ENCODE measurements at places on chromosomes 16 and 17. TPM values are rescaled to one million over a fixed set of nuclear protein-coding genes. Genes with fewer than 3 reads are reported as not detected.

- no peak overlapping the region for H3K27ac ChIP-seq
- no peaks in the 10 kb centered on the region for H3K36me3 ChIP-seq
Measured at GRCh38 chr17:10062691-10063385, 135.6 kb downstream of the GAS7 start.

DNA sequence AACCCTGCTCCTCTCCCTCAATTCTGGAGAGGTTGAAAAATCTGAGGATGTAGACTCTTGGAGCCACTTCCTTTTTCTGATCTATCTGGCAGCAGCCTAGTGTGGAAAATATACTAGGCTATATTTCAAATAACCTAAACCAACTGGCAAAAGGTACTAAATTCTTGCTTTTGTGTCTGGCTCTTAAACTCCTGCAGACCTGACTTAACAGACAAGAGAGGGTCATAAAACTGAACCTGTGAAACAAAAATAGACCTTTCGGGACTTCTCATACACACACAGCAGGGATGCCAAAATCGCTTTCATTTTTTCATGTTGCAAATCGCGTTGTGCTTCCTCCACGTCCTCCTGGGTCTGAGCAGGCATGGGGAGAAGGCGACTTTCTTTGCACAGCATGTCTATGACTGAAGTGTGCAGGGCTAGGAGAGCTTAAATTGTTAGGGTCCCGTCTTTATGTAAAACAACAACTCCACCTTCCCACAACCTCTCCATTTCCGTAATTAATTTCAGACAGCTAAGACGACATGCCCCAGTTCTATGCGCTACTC is 520.7 kb upstream of the PSMD7 start:
- H3K27ac ChIP-seq = no peak overlapping the region
- no peak overlapping the region for H3K4me3 ChIP-seq
- H3K4me1 ChIP-seq = no peaks in the 10 kb centered on the region
- H3K36me3 ChIP-seq = no peaks in the 10 kb centered on the region

DNA sequence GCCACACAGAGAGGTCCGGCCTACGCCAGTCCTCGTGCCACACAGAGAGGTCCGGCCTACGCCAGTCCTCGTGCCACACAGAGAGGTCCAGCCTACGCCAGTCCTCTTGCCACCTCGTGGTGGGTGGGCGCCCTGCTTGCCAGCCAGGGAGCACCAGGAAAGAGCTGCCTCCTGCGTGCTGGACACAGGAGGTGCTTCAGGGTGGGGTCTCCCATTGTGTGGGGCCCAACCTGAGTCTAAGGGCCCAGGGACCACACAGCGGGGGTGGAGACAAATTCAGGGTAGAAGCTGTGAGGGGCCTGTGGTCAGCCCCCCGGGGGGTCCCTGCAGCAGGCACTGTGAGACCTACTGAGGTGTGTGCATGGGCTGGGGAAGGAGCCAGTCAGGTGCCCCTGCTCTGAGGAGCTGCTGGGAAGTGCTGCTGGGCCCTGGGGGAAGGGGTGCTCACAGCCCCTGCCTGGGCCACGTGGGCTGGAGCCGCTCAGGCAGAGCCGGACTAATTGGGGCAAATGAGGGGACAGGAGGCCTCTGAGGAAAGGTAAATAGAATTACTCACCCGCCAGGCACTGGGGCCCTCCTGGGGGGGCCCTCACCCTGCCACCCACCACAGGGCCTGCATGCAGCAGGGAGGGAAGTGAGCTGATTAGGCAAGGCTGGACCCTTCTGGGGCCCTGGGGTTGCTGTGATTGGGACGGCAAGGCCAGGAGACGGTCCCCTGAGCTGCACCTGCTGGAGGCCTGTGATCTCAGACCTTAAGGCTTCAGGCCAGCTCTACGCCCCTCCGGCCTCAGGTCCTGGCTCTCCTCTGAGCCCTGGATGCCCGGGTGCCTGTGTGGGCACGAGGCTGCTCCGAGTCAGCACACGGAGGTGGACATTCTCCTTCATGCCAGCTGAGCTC is 11.0 kb downstream of the GCGR start:
- H3K27ac ChIP-seq = no peak overlapping the region
- no peak for DNase-seq
- peaks cover 4% of the 10 kb centered on the region for H3K4me1 ChIP-seq
- H3K4me3 ChIP-seq = no peak overlapping the region
- no peaks in the 10 kb centered on the region for H3K36me3 ChIP-seq

DNA sequence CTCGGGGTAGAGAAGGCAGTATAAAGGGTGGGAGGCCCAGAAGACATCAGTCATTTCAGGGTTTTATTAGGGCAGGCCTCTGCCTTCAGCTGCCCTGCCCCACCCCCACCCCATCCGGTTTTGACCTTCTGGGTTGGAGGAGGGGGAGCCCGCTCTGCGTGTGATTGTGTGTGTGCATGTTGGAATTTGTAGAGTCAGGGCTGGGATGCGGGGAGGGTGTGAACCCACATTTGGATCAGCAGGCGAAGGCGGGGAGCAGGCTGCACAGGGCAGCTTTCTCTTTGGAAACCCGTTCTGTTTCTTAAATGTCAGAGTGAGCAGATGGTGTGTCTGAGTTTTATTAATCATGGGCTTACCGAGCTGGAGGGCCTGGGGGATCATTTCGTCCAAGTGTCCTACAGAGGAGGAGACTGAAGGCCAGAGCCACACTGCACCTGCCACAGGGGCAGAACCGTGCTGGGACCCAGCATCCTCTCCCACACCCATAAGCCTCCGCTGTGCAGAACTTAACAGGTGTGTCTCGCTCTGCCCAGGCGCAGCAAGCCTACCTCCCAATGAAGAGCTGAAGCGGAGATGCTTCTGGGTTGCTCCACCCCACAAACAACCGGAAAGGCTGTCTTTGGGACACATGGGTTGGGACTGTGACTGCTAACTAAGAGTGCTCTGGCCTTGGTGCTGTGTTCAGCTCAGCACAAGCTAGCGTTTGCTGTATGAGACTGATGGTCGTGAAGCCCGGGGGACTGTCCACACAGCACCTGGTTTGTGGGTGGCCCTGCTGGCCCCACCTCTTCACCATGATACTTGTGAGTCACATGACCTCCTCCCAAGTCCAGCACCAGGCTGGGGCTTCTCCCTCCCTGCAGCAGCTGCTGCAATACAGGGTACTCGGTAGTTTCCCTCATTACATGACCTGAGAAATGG is 70.9 kb upstream of the GSE1 start:
- peaks cover 6% of the 10 kb centered on the region for H3K4me1 ChIP-seq
- no peak overlapping the region for H3K27ac ChIP-seq
- no peaks in the 10 kb centered on the region for H3K27me3 ChIP-seq

DNA sequence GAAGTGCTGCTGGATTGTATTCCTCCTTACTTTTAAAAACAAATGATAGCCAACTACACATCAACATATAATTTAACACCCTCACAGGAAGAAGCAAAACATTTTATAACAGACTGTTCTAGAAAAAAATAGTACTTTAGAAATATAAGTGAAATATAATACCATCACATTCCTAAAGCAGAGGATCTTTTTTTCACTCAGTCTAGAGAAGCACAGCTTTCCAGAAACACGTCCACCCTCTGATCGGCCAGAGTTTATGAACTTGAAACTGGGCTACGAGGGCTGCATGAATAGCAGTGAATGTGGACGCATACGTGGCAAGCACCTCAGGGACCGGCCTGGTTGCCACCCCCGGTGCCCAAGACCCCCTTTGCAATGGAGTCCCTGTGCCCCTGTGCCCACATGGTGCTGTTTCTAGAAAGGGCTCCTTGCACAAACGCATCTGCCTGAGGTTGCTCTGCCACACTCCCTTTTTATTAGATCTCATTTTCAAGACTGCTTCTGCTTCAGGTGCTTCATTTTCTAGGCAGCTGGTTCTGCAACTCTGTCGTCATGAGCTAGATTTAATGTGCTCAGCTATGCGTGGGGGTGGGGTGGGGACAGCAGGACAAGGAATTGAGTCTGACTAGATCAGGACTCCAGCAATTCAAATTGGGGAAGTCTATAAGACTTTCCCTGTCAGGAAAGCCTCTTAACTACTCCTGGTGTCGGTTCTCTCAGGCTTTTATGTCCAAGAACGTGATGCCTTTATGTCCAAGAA is 29.1 kb upstream of the ERN1 start:
- H3K27ac ChIP-seq = no peak overlapping the region
- H3K4me3 ChIP-seq = no peak overlapping the region
- no peaks in the 10 kb centered on the region for H3K27me3 ChIP-seq
- no peak for DNase-seq
- no peaks in the 10 kb centered on the region for H3K36me3 ChIP-seq
- H3K4me1 ChIP-seq = no peaks in the 10 kb centered on the region

DNA sequence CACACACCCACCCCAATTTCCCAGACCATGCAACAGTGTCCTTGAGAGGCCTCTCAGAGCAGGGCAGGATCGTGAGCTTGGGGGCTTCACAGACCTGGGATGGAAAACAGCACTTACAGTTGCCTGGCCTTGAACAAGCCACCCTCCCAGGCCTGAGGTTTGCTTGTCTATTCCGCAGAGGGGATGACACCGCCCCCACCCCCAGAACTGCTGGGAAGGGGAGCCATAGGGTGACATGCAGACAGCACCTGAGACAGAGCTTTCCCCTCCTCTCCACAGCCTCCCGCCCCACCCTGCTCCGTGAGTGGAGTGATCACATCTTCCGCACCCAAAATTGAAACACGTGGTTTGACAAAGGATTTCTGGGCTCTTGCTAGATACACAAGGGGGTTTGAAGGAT is 131.5 kb upstream of the TNRC6C start:
- H3K4me3 ChIP-seq = no peak overlapping the region
- H3K4me1 ChIP-seq = no peaks in the 10 kb centered on the region
- no peak for DNase-seq

- no peak overlapping the region for H3K27ac ChIP-seq
- peaks cover under 1% of the 10 kb centered on the region for H3K4me1 ChIP-seq
- no peak overlapping the region for H3K4me3 ChIP-seq
Measured at GRCh38 chr16:734208-734980, 6.4 kb downstream of the CIAO3 start.

DNA sequence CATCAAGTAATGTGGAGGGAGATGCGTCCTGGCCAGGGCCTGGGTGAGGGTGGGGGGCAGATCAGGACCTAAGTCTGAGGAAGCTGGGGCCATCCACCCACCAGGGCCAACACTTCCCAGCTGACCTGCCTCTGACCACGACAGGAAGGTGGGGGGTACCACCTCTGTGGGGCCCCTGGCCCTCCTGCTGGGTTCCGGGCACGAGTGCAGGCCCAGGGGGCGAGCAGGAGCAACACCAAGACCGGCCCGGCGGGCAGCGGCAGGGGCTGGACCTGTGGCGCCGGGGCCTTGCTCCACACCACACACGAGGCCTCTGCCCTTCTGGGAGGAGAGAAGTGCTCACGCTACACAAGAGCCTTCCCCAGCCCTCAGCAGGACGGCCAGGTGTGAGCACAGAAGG is 13.3 kb downstream of the PDIA2 start:
- no peak for DNase-seq
- no peaks in the 10 kb centered on the region for H3K27me3 ChIP-seq
- H3K36me3 ChIP-seq = no peaks in the 10 kb centered on the region
- no peak overlapping the region for H3K27ac ChIP-seq

DNA sequence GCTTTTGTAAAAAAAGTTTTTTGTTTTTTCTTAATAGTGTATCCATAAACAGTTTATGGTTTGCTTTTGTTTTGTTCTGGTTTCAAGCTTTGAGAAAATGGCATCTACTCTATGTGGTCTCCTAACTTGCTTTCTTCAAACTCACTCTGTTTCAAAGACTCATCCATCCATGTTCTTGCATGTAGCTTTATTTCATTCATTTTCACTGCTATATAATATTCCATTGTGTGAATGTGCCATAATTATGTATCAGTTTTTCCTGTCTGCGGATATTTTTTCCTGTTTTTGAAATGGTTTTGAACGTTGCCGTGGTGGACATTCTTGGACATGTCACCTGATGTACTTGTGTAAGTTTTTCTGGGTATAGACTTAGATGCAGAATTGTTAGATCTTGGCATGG is 39.1 kb downstream of the MGAT5B start:
- no peaks in the 10 kb centered on the region for H3K27me3 ChIP-seq
- no peak overlapping the region for H3K4me3 ChIP-seq
- H3K4me1 ChIP-seq = no peaks in the 10 kb centered on the region
- no peaks in the 10 kb centered on the region for H3K36me3 ChIP-seq

DNA sequence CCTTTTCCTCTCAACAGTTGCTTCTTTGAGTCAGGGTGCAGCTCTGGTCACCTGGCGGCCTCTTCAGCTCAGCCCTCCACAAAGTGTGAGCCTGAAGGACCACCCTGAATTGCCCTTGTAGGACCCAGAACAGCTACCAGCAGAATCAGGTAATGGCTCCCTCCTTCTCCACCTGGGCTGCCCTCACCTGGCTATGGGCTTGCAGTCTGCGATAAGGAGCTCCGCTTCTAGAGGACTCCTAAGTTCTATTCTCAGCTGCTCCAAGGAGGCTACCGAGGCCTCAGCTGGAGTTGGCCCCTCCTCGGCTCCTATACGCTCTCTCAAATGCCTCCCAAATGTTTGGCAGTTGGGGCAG is 13.4 kb downstream of the SMIM5 start:
- DNase-seq = no peak
- H3K4me1 ChIP-seq = peaks cover 5% of the 10 kb centered on the region
- no peak overlapping the region for H3K4me3 ChIP-seq
- no peaks in the 10 kb centered on the region for H3K27me3 ChIP-seq
- H3K27ac ChIP-seq = no peak overlapping the region

- no peaks in the 10 kb centered on the region for H3K27me3 ChIP-seq
- no peaks in the 10 kb centered on the region for H3K36me3 ChIP-seq
- no peak overlapping the region for H3K4me3 ChIP-seq
- H3K4me1 ChIP-seq = no peaks in the 10 kb centered on the region
Measured at GRCh38 chr17:51739245-51739886, 419.1 kb downstream of the CA10 start.

DNA sequence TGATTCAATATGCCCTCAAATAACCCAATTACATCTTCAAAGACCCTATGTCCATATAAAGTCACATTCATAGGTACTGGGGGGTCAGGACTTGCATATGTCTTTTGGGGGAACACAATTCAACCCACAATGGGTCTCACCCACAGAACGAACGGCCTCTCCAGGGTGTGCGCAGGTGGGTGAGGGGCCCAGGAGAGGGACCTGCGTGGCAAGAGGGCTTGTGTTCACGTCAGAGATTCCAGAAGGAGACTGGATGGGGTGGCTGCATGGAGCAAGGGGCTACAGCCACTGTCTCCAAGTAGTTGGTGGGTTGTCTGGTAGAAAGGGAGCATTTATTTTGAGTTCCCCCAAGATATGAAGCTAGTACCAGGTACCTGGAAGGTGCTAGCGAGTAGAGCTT is 212.2 kb downstream of the SEC14L1 start:
- H3K36me3 ChIP-seq = 0 out of 2 replicates have a peak, but pooled peaks cover 2% of the 10 kb centered on the region
- peak overlapping the region; percentile 93 for H3K27ac ChIP-seq
- no peak for DNase-seq
- H3K27me3 ChIP-seq = no peaks in the 10 kb centered on the region
- peaks cover 84% of the 10 kb centered on the region for H3K4me1 ChIP-seq

- H3K27me3 ChIP-seq = no peaks in the 10 kb centered on the region
- no peaks in the 10 kb centered on the region for H3K36me3 ChIP-seq
- peak overlapping the region; percentile 14 for H3K27ac ChIP-seq
- H3K4me1 ChIP-seq = peaks cover 27% of the 10 kb centered on the region
- DNase-seq = peak; percentile 42
Measured at GRCh38 chr17:35244341-35245195, 1.7 kb downstream of the SLFN5 start.

The MMP28 gene
- 1.6 TPM for total RNA-seq

The CTRB2 gene
- 5.0 TPM for total RNA-seq

The TAC4 gene
- total RNA-seq = not detected

The HOXB8 gene
- total RNA-seq = 45.9 TPM

The TMED6 gene
- total RNA-seq = 0.36 TPM

The SLFN12L gene
- total RNA-seq = 0.33 TPM

The UNC45B gene
- not detected for total RNA-seq

Data from Panc1 (cell line).